ENCODE measurements at places on chromosomes 16 and 17.
A peak's percentile ranks its signal among the peaks of the same experiment; 100 is the strongest.

DNA sequence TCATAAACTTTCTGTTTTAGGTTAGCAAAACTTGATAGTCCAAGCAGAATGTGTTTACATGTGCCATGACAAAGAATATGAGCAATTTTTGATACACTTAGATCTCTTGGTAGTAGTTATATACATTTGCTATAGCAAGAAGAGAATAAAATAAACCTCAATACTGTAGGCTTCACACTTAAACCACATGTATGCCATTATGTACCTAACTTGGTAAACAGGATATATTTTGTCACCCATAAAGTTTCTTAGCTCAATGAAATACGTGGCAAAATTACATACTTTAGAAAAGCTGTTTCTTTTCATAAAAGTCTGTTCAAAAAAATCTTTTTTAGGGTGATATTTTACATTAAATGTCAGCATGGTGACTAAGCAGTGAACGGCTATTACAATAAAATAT, 184.7 kb downstream of the MYO1D start:
- DNase-seq = no peak

DNA sequence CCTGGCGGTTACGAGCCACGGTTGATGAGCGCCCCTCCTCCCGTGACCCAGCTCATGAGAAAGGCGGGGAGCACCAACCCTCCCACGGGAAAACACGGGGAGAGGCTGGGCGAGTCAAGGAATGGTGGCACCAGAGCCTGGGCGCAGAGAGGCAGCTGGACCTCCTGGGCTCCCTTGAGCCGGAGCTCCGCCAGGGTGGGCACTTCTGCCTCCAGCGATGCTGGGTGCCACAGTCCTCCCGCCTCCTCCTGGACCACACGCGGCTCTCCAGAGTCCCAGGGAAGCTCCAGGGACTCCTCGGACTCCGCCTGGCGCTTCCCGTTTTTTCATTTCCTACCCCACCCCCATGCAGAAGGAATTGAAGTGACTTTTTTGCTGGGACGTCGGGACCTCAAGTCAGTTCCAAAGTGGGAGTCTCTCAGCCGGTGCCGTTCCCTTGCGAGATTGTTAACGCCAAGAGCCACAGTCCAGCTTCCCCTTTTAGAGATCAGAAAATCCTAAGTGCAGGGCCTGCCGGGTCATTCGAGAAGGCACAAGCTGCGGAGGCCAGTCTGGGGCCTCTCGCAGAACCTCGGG, 6.6 kb upstream of the CBX8 start:
- no peak for DNase-seq

- DNase-seq = no peak
These were observed 7.8 kb downstream of the SLC47A1 start for GRCh38 chr17:19541445-19541844.

DNA sequence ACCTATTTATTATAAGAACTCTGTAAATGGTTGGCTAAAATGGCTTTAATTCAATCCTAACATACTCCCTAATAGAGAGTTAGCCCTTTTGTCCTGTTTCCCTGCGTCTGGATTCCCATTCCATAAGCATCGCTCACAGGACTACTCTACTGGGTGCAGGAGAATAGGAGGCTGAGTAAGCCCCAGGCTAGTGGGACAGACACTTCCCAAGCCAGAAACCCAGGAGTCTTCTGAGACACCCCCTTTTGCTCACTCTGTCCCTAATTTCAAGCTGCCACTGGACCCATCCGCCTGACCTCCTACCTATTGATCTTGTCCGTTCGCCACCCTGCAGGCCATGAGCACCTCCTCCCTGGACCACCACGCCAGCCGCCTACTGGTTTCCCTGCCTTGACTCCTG, 16.7 kb upstream of the TOB1 start:
- peak; percentile 68 for DNase-seq

DNA sequence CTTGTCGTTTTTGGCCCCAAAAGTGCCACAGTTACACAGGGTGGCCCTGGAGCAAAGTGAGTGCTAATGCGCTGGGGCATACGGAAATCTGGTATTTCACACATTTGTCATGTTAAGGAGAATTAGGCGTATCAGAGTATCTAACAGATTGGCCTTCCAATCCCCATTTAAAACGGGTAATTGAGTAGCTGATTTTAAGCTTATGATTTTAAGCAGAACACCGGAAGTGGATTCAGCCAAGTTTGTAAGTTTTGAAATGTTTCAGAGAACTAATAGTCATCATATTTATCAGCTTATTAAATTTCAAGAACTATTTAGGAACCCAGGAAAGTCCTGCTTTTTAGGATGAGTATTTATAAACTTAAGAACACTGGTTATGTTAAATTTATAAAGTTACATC, 19.5 kb downstream of the LRRC75A start:
- no peak for DNase-seq

DNA sequence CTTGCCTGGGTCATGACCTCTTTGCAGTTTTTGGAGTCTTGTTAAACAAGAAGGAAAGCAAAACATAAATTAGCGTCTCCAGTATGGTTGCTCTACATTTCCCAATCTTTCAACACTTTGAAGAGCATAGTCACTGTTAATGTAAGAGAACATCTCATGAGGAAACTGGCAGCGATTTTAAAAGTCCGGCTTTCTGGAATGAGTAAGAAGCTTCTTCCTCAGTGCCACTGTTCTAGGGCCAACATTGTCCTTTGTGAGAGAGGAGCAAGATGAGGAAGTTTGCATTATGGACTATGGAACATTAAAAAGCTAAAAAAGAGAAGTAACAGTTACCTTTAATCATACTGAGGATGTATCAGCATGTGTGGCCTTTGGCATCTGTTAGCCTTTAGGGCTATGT, 73.1 kb downstream of the WNT3 start:
- no peak for DNase-seq

DNA sequence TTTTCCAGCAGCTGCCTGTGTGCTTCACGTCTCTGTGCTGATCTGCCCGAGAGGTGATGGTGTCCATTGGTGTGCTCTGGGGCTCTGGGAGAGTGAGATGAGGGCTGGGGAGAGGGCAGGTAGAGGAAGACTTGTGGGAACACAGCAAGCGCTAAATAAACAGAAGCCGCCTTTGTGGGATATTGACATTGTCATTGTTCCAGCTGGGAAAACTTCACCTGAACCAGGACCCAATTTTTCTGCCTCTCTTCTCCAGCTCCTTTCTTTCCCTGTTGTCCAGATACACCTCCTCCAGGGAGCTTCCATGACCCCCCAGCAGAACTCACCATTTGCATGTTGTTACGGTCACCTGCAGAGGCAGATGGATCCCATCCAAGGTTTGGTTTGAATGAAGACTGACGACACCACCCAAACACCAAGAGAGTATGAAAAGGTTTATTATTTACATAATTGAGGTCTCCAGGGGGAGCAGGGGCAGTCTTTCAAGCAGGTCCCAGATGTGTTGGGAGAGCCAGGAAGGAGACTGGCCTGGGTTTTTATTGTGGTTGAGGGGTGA, 3.6 kb upstream of the ITGA3 start:
- DNase-seq = no peak

GRCh38 chr16:83779886-83780285, 27.9 kb upstream of the HSBP1 start:
- peak; percentile 39 for DNase-seq

DNA sequence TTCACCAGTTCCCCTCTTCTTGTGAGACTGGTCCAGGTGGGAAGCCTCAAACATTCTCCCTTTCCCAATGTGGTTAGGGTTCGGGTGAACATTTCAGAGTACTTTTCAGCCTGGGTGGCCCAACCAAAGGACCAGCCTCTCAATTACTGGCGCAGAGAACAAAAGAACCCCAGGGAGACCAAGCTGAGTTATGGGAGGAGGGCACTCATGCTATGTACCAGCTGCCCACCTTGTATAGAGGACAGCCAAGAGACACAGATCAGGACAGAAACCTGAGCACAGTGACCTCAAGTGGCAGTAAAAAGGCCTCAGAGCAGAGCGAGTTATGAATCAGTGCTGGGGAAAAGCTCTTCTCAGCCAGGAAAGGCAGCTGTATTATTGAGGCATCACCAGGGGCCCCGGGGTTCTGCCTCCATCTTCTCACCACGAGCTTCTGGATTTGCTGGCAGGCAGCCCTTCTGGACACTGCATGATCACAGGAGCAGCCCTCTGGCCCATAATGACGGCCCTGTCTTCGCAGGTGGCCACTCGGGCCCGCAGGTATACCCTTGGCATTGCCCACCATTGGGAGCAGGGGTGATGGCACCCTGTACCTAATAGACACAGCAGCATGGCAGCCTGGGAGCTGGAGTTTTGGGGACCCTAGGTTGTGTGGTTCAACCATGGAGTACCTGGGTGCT, 3.8 kb downstream of the G6PC3 start:
- no peak for DNase-seq

GRCh38 chr16:83138512-83138911, 511.7 kb downstream of the CDH13 start:
- no peak for DNase-seq

- no peak for DNase-seq
These were observed 2.0 kb downstream of the CACNG1 start for GRCh38 chr17:67046398-67046797.

DNA sequence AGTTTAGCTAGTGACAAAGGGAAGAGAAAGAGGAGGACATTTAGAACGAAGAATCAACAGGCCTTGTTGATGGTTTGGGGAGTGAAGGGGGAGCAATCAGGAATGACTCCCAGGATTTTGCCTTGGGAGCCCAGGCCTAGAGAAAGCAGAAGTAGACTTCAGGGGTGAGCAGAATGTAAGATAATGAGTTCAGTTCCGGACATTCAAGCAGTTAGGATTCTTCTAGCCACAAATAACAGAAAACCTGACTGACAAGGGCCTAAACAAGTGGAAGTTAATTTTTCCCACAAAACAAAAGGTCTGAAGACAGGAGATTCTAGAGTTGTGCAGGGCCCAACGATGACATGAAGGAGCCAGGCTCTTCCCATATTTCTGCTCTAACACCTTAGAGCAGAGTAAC, 45.9 kb downstream of the SKAP1 start:
- DNase-seq = no peak

- DNase-seq = no peak
These were observed 30.1 kb downstream of the ADAMTS18 start for GRCh38 chr16:77404775-77405174.

DNA sequence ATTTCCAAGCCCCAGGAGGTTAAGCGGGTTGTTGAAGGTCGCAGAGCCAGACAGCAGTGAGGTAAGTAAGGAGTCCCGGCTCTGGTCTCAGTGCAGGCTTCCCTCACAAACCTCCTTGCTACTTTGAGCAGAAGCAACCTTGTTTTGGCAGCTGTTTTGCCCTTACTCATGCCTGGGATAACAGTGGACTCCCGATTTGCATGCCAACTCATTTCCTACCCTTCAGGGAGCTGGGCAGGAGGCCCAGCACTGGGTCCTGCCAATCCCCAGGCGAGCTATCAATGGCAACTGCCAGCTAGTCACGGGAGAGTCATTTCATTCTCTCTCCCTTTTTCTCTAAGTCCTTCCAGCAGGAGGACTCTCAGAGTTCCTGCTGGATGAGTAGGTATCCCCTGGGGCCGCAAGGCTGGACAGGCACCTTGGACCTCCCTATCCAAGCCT, 72.0 kb upstream of the KSR1 start:
- DNase-seq = peak; percentile 92

- DNase-seq = no peak
These were observed 3.4 kb upstream of the NLRC5 start for GRCh38 chr16:56985962-56986360.

GRCh38 chr16:69106491-69107315, 1.2 kb downstream of the HAS3 start:
- DNase-seq = no peak

DNA sequence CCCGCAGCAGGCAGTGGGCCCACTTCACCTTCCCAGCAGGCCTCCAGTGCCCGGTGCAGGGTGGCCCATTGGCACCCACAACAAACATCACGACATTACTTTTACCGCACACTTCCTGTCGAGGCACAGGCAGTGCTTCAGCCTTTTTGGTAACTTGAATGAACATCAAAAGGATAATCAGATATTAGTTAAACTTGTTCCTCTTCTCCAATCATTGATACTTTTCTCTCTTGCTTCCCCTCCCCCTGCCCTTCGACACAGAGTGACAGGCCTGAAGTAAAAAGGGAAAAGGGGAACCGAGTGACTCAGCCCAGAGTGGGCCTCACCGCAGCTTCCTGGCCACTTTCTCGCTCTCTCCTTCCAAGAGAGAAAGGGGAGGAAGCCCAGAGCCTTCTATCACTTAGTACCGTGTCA, 507.0 kb downstream of the MAF start:
- DNase-seq = no peak

- DNase-seq = peak; percentile 84
These were observed 14.6 kb downstream of the ATP5PD start for GRCh38 chr17:75031972-75032719.

GRCh38 chr16:86639354-86639753, 61.0 kb downstream of the FOXL1 start:
- no peak for DNase-seq

GRCh38 chr16:17350207-17350606, 120.6 kb downstream of the XYLT1 start:
- DNase-seq = peak; percentile 63

DNA sequence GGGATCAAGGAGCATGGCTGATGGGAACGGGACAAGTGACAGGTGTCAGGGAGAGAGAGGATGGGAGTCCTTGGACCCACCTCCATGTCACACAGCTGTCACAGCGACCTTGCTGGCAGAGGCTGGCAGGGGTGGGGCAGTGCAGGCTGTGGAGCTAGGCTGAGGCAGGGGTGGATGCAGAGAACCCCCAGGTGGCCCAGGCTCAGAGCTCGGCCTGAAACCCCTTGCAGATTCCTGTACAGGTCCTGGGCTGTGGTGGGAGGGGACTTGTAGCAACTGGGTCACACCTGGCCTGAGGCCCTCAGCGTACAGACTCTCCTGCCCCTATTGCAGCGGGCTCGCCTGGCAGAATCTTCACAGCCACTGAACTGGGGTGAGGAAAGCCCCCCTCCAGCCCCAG, 174.1 kb downstream of the NTN1 start:
- no peak for DNase-seq

- no peak for DNase-seq
These were observed 11.6 kb downstream of the AQP8 start for GRCh38 chr16:25228372-25228771.

DNA sequence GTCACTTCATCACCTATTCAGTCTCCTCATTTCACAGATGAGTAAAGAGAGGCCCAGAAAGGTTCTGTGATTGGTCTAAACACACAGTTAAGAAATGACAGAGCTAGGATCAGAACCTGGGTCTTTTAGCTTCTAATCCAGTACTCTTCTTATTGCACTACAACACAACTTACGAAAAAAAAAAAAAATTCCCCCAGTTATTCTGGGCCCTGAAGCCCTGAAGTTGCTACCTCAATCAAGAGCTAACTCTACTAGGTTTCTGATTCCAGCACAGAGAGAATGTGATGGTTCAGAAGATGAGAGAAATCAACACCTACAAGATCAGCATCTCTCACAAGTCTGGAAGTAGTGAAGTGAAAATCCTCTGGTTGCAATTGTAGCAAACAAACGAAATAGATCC, 37.3 kb downstream of the GRB7 start:
- no peak for DNase-seq

DNA sequence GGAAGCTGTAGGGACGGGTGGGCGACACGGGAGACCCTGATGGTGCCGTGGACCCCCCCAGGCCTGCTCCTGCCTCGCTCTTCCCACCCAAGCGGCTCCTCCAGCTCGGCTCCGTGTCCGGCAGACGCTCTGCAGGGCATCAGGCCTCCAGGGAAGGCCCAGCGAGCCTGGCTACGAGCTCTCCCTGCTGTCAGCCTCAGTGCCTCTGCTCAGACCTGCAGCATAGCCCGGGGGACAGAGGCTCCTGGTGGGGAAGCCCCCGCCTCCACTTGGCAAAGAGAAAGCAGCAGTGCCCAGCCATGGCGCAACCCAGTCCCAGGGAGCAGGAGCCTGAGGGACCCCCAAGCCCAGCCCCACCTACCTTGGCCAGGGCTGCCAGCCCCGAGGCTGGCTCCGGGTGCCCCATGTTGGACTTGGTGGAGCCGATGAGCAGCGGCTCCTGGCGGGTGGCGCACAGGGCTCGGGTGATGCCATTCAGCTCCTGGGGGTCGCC, 5.9 kb downstream of the FASN start:
- no peak for DNase-seq
